ENCODE measurements at places on chromosomes 16 and 17.

DNA sequence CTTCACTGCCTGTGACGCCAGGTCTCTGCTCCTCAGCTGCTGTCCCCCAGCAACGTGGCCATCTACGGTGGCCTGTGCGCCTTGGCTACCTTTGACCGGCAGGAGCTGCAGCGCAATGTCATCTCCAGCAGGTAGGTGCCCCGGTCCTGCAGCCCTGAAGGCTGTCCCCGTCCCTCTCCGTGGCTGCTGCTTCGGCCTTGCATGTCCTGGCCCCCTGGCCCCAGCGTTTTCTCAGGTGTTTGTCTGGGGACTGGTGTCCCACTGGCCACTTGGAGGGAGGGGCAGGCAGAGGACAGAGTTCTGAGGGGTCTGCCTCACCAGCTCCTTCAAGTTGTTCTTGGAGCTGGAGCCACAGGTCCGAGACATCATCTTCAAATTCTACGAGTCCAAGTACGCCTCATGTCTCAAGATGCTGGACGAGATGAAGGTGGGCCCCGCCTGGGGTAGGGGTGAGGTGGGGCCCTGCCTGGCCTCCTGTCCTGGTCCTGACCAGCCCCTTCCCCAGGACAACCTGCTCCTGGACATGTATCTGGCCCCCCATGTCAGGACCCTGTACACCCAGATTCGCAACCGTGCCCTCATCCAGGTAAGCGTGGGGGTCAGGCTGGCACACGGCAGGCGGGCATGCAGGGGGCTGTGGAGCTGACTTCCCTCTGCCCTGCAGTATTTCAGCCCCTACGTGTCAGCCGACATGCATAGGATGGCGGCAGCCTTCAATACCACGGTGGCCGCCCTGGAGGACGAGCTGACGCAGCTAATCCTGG, 4.4 kb downstream of the GPS1 start:
- DNase-seq, result no peak

GRCh38 chr17:37344519-37344918, 31.3 kb upstream of the C17orf78 start:
- DNase-seq, result no peak

- no peak for DNase-seq
Measured at GRCh38 chr17:37039269-37039668, 90.5 kb downstream of the AATF start.

DNA sequence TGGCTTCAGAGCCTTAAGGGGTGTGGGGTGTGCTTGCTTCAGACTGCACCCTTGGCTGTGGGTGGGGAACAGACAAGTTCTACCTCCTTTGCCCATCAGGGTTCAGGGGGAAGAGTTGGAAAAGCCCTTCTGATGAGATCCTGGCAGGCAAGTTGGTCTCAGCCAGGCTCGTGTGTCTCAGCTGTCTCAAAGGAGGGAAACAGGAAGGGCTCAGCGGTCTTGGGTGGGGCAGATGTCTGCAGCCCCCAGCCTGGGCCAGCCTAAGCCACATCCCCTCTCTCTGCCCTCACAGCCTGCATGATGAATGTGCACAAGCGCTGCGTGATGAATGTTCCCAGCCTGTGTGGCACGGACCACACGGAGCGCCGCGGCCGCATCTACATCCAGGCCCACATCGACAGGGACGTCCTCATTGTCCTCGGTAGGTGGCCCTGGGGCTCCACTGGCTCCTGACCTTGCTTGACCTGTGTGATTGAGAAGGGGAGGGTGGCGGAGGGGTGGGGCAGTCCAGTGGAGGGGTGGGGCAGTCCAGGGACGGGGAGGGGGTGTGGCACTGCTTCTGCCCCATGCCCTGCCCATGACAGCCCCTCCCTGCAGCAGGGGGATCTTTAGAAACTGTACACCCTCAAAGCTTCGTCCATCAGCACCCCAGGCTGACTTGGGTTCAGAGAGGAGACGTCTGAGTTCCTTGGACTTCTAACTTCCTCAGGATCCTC, 199.5 kb downstream of the PRKCB start:
- no peak for DNase-seq

GRCh38 chr16:28589069-28589468, 7.8 kb downstream of the SULT1A2 start:
- no peak for DNase-seq

DNA sequence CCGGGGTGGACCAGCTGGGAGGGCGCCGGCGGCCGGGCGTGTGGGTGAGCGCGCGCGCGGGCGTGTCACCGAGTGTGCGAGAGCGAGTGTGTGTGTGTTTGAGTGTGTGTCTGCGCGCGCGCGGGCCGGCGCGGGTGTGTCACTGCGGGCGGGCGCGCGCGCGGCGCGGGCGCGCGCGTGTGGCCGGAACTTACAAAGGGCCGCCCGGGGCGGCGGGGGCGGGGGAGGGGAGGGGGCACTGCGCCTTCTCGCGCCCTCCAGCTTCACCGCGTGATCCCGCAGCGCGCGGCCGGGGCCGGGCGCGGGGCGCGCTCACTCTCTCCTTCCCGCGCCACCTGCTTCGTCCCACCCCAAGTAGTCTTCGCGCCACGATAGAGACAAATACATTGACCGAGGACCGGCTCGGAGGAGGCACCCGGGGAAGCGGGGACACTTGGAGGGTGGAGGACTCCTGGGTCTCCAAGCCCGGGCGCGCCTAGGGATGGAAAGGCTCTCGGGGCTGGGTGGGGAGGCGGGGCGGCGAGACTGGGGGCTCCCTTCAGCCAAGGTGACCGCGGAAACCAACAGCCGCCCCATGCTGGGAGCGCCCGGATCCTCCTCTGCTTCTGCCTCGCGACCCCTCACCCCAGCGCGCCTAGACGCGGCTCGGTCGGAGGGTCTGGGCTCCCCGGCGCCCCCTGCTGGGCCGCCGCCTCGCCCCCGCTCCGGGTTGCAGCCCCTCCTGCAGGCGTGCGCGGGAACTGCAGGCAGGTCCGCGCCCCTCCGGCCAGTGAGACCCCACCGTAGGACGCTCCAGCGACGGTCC, at the start of gene SRCIN1:
Gene SRCIN1, minus strand, starts transcription at position 112 of the 805 bp plus-strand sequence. CDS start 247 bp downstream, outside the sequence.
- DNase-seq, result peak; percentile 81

DNA sequence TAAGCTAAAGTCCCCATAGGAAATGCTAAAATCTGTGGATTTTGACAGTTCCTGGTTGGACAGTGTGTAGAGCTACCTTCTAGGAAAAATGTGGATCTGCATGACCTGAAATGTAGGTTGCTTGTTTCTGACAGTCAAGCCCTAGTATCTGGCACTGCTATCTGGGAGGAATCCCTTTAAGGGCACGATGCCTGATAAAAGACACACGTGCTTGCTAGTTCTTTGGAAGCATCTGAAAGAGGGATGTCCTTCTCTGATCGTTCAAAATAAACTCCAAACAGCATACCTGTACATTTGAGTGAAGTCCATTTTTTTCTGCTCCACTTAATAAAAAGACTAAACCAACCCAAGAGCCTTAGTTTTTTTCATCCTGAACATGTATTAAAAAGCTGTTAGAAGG, 101.3 kb downstream of the CDK5R1 start:
- DNase-seq, result no peak

GRCh38 chr17:30970831-30971567, at the start of gene RNF135:
TSS of gene RNF135 (plus strand) at chr17:30971039. CDS start at chr17:30971074, 35 bp downstream.
- no peak for DNase-seq

- no peak for DNase-seq
Measured at GRCh38 chr17:59641799-59642484, 22.2 kb downstream of the CLTC start.

GRCh38 chr17:39981766-39982375, 1.3 kb downstream of the PSMD3 start:
- DNase-seq, result no peak

DNA sequence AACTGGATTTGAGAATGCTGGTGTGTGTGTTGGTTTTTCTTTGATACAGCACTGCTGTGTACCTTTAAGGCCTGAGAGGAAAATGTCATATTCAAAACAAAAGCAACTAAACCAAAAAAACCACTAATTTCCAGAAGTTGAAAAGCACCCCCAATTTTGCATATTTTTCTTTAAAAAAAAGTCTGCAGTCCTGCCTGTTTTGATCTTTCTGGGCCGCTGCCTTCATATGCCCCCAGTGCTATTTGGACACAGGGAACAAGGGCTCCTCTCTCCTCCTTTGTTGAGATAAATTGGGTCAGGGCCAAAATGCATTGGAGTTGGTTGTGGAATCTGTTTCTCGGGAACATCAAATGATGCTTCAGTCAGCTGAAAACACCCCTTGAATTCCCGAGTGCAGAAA, 26.9 kb downstream of the GPT2 start:
- DNase-seq, result no peak

- no peak for DNase-seq
Measured at GRCh38 chr17:64532409-64532808, 25.6 kb downstream of the CEP95 start.

DNA sequence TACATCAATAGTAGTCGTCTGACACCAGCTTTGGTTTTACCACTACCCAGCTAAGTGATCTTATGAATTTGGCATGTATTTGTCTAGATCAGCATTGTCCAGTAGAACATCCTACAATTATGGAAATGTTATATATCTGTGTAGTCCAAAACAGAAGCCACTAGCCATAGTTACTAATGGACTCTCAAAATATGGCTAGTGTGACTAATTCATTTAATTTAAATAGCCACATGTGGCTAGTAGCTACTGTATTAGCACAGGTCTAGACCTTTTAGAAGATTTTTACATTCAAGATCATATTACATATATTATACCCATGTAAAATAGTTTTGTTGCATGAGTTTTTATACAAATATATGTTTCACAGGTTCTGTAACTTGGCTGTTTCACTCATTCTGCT, 27.0 kb upstream of the NFAT5 start:
- DNase-seq, result no peak

DNA sequence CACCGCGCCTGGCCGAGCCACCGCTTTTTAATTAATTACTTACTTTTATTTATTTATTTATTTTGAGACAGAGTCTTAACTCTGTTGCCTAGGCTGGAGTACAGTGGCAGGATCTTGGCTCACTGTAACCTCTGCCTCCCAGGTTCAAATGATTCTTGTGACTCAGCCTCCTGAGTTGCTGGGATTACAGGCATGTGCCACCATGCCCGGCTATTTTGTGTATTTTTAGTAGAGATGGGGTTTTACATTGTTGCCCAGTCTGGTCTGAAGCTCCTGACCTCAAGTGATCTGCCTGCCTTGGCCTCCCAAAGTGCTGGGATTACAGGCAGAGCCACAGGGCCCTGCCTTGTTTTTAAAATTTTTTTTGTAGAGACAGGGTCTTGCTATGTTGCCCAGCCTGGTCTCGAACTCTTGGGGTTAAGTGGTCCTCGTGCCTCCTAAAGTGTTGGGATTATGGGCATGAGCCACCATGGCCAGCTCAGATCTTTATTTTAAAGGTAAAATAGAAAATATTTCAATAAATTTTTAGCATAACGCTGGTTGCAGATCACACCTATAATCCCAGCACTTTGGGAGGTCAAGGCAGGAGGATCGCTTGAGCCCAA, 18.3 kb upstream of the NUDT16L1 start:
- no peak for DNase-seq

DNA sequence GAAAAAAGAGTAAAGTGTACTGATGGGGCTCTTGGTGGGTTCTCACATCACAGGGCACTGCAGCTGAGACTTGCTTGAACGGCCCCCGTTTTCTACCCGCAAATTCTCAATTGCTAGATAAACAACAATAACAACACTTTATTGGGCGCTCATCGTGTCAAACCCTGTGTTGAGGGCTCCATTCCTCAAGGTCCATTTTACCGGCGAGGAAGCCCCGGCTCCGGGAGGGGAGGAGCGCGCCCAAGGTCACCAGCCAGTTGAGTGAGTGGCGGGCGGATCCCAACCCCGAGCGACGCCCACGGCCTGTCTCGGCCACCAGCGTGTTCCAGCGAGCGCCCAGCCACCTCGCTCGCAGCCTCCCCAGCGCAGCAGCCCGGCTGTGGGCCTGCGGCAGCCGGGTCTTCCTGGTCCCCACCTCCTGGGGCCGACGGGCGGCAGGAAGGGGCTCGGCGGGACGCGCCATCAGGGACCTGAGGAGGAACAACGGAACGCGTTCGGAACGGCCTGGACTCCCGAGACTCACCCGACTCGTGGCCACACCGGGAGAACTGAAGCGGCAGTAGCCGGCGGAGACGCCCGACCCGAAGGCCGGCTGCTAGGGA, 373 bp downstream of the CMC2 start:
- no peak for DNase-seq

GRCh38 chr16:78154729-78155461, 55.4 kb downstream of the WWOX start:
- no peak for DNase-seq
